ENCODE measurements at places on chromosomes 6 and 20.

DNA sequence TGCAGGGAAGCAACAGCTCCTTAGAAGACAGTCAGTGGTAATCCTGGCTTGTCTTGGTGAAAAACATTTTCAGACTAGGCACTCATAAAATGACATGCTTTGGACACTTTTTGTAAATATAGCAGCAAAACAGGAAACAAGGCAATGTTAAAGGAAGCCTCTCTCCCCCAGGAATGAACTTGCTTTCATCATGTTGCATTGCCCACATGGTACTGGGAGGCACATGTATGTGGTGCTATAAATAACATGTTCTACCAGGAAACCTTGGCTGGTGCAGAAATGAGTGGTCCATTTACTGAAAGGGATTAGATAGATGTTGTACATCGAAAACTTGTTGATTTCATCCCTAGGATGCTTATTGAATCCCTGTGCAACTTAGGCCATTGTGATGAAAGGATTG, 121.4 kb upstream of the RREB1 start:
- no peak overlapping the region for H3K4me3 ChIP-seq
- no peak overlapping the region for H3K27ac ChIP-seq
- no peak for DNase-seq
- H3K4me1 ChIP-seq, result no peaks in the 10 kb centered on the region
- H3K27me3 ChIP-seq, result no peaks in the 10 kb centered on the region

- no peak overlapping the region for H3K27ac ChIP-seq
- H3K27me3 ChIP-seq, result no peaks in the 10 kb centered on the region
- no peak overlapping the region for H3K4me3 ChIP-seq
- DNase-seq, result no peak
Measured at GRCh38 chr20:1702855-1703254, 45.3 kb upstream of the SIRPG start.

DNA sequence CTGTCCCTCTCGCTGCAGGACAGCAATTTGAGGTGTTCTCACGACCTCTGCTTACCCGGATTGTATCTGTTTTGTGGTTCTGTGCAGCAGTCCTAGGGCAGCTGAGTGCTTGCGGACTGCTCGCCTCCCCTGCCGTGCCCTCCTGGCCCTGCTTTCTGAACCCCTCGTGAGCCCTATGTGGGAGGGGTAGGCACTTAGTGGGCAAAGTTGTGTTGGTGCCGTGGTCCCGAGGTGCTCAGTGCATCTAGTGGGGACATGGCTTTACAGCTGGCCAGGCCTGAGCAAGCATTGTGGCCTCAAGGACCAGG, 5.2 kb downstream of the TMEM181 start:
- no peak overlapping the region for H3K27ac ChIP-seq
- H3K4me1 ChIP-seq, result peaks cover 28% of the 10 kb centered on the region
- DNase-seq, result no peak

DNA sequence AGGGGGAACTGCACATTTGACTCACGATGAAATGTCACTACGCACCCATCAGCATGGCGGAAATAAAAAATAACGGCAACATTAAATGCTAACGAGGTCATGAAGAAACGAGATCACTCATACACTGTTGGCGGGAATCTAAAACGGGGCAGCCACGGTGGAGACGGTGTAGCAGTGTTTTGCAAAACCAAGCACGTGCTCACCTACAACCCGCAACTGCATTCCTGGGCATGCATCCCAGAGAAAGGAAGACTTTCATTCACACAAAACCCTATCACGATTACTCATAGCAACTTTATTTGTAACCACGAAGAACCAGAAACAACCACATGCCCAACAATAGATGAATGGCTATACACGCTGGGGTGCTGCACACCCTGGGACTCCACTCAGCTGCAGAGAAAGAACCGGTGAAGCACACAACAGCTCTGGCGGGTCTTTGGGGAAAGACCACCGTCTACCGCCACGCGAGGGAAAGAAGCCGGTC, 77.0 kb downstream of the YTHDF1 start:
- H3K36me3 ChIP-seq, result no peaks in the 10 kb centered on the region
- no peak overlapping the region for H3K27ac ChIP-seq
- H3K27me3 ChIP-seq, result peaks cover 53% of the 10 kb centered on the region
- no peaks in the 10 kb centered on the region for H3K4me1 ChIP-seq

- no peaks in the 10 kb centered on the region for H3K27me3 ChIP-seq
- H3K36me3 ChIP-seq, result no peaks in the 10 kb centered on the region
- no peaks in the 10 kb centered on the region for H3K4me1 ChIP-seq
- H3K27ac ChIP-seq, result no peak overlapping the region
- H3K4me3 ChIP-seq, result no peak overlapping the region
Measured at GRCh38 chr6:67698534-67698933, 936.5 kb upstream of the ADGRB3 start.

- H3K36me3 ChIP-seq, result peaks cover 12% of the 10 kb centered on the region
- H3K27ac ChIP-seq, result peak overlapping the region; percentile 93
- peaks cover 26% of the 10 kb centered on the region for H3K4me1 ChIP-seq
- peak overlapping the region; percentile 80 for H3K4me3 ChIP-seq
Measured at GRCh38 chr6:132812255-132812732, 2.1 kb upstream of the RPS12 start.

DNA sequence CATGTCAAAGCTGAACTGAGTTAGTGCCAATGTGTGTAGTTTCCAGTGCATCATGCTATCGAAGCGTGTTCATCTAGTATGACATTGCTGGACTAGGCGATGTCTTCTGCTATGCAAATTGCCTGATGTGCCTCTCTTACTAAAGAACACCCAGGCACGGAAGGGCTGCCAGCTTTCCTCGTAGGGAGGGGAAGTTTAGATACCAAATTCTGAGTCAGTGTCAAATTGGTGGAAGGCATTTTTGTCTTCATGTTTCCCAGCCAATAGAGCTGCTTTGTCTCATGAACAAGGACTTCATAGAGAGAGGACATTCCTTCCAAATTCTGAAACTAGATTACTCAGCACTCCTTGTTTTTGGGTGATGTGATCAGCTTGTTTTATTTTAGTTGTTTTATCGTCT, 320.1 kb downstream of the BTBD3 start:
- no peaks in the 10 kb centered on the region for H3K36me3 ChIP-seq
- no peaks in the 10 kb centered on the region for H3K4me1 ChIP-seq
- no peaks in the 10 kb centered on the region for H3K27me3 ChIP-seq
- no peak overlapping the region for H3K27ac ChIP-seq
- H3K4me3 ChIP-seq, result no peak overlapping the region

DNA sequence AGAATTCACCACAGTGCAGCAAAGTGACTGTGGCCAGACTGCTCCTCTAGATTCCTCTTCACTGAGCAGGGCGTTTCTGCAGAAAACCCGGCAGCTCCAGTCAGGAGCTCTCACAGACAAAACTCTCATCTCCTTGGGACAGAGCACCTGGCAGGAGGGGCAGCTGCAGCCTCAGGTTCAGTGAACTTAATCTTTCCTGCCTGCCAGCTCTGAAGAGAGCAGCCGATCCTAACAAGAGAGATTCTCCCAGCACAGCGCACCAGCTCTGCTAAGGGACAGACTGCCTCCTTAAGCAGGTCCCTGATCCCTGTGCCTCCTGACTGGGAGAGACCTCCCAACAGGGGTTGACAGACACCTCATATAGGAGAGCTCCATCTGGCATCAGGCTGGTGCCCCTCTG, 1065.5 kb downstream of the GRIK2 start:
- no peak overlapping the region for H3K27ac ChIP-seq
- H3K4me3 ChIP-seq, result no peak overlapping the region
- H3K27me3 ChIP-seq, result no peaks in the 10 kb centered on the region
- no peak for DNase-seq
- no peaks in the 10 kb centered on the region for H3K4me1 ChIP-seq

DNA sequence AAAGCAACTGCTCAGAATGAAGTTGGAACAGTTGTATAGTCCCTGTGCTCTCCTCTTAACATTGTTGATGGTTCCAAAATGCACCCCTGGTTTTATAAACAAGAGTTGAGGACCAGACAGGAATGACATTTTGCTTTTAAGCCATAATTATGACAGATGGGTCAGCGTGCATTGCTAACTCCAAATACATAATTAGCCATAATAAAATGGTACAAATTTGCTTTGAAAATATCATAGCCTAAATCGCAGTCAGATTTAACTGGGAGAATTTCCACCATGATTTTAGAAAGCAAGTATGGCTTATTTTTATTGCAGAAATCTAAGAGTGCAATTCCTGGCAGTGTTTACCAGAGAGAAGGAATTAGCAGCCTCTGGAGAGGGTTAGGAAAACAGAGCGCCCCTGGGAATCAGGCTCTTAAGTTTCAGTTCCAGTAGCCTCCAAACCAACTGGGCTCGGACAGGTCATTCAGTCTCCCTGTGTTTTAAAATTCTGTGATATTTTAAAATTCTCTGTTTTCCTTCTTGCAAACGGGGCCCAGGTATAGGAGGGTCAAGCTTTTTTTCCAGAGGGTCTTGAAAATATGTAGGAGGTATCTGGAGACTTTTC, 302.3 kb downstream of the TBC1D7 start:
- no peaks in the 10 kb centered on the region for H3K27me3 ChIP-seq
- no peak overlapping the region for H3K4me3 ChIP-seq
- H3K36me3 ChIP-seq, result no peaks in the 10 kb centered on the region
- H3K27ac ChIP-seq, result no peak overlapping the region

GRCh38 chr20:52683761-52684160, 288.4 kb upstream of the TSHZ2 start:
- no peak overlapping the region for H3K4me3 ChIP-seq
- H3K27me3 ChIP-seq, result peaks cover 4% of the 10 kb centered on the region
- DNase-seq, result no peak
- no peaks in the 10 kb centered on the region for H3K36me3 ChIP-seq
- H3K27ac ChIP-seq, result no peak overlapping the region

DNA sequence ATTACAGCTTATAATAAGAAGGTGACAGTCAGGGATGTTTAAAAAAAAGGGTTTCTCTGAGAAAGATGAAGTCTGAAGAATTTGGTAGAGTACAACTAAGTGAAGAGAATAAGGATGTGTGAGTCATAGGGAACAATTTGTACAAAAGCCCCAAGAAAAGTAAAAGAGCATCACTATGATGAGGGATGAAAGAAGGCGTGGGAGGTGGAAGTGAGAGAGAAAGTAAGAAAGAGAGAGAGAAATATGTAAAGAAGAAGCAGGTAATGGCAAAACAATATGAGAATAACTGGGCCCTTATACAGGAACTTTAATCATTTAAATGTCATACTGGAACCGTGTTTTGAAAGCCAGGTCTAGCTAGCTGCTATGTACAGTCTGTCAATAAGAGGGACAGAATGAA, 179.4 kb downstream of the ASCC3 start:
- no peak overlapping the region for H3K27ac ChIP-seq
- H3K27me3 ChIP-seq, result no peaks in the 10 kb centered on the region
- H3K36me3 ChIP-seq, result peaks cover 41% of the 10 kb centered on the region
- H3K4me3 ChIP-seq, result no peak overlapping the region

- no peaks in the 10 kb centered on the region for H3K27me3 ChIP-seq
- H3K4me3 ChIP-seq, result no peak overlapping the region
- H3K36me3 ChIP-seq, result no peaks in the 10 kb centered on the region
- no peak overlapping the region for H3K27ac ChIP-seq
Measured at GRCh38 chr6:135115411-135115810, 60.8 kb upstream of the HBS1L start.

DNA sequence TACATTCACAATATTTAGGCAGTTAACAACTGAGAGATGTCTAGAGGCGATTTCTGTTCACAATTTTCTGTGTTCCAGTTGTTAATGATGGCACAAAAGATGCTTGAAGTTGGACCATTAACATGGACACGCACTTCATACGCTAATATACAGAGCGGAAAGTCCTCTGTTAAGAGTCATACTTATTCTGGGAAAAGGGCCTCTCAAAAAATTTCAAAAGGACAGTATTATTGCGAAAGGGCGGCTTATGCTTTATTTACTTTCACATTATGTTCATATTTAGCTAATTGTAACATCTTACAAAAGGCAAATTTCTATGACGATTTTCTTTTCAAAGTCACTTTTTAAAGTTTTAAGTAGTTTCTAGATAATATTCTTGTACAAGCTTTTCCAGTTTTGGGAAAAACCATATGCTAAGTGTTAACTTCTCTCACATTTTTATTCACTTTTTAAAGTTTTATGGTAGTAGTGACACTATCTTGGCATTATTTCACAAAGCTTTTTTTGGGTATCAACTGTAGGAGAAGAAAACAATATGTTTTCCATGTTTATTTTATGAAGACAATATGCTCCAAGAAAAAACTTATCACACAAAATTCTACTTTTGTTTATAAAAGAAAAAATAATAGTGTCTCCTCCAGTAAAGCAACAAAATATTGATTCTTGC, 62.3 kb downstream of the MAP7 start:
- H3K4me1 ChIP-seq, result peaks cover 15% of the 10 kb centered on the region
- DNase-seq, result no peak
- H3K27ac ChIP-seq, result no peak overlapping the region

- no peaks in the 10 kb centered on the region for H3K36me3 ChIP-seq
- no peak overlapping the region for H3K27ac ChIP-seq
- H3K4me3 ChIP-seq, result no peak overlapping the region
- no peaks in the 10 kb centered on the region for H3K4me1 ChIP-seq
- no peak for DNase-seq
Measured at GRCh38 chr6:18823782-18824386, 436.7 kb downstream of the RNF144B start.

- H3K27me3 ChIP-seq, result no peaks in the 10 kb centered on the region
- no peaks in the 10 kb centered on the region for H3K36me3 ChIP-seq
- no peak for DNase-seq
- peak overlapping the region; percentile 78 for H3K4me3 ChIP-seq
- H3K4me1 ChIP-seq, result peaks cover 90% of the 10 kb centered on the region
- peak overlapping the region; percentile 91 for H3K27ac ChIP-seq
Measured at GRCh38 chr20:41138475-41139226, 1.3 kb downstream of the PLCG1 start.

DNA sequence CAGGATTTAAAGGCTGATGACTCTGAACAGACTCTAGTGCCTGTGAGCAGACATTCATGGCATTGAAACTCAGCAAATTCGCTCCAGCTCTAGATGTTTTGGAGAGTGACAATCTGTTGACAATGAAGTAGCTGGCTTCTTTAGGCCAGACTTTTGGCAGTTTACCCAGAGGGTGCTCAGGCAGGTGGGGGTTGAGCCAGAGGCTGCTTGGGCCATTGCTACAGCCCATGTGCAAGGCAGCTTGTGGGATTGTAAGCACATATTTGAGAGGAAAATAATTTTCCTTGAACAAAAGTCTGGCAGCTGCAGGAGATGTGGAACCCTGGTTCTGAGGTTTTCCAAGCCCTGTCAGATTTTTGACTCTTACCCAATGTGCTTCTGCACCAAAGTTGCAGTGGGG, 311.6 kb downstream of the CDC5L start:
- no peak for DNase-seq
- no peaks in the 10 kb centered on the region for H3K4me1 ChIP-seq
- no peaks in the 10 kb centered on the region for H3K27me3 ChIP-seq
- no peak overlapping the region for H3K27ac ChIP-seq

DNA sequence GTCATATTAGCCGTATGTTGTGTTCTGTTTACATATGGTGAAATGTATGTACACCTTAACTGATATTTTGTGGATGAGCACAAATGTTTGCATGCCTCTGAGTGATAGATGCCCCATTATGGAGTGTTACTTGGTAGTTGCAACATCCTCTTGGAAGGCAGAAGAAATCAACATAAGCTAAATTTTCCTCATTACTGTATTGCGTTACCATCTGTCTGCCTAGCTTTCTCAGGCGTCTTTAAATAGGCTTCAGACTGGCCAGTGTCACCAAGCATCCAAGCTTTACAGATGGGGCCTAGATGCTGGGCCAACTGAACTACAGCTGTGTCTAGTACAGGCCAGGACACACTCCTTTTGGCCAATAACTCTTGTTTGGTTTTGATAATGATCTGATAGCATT, 250.6 kb downstream of the SAMD5 start:
- no peaks in the 10 kb centered on the region for H3K27me3 ChIP-seq
- no peaks in the 10 kb centered on the region for H3K36me3 ChIP-seq
- no peak overlapping the region for H3K27ac ChIP-seq
- H3K4me3 ChIP-seq, result no peak overlapping the region
- H3K4me1 ChIP-seq, result no peaks in the 10 kb centered on the region
- no peak for DNase-seq

- DNase-seq, result no peak
- H3K36me3 ChIP-seq, result no peaks in the 10 kb centered on the region
- no peaks in the 10 kb centered on the region for H3K4me1 ChIP-seq
- H3K4me3 ChIP-seq, result no peak overlapping the region
- H3K27me3 ChIP-seq, result peaks cover 29% of the 10 kb centered on the region
Measured at GRCh38 chr20:61271312-61272231, 19.5 kb downstream of the CDH4 start.
